Stimulated activated CD8-positive, alpha-beta memory T cell treated with anti-CD3 and anti-CD28 coated beads, Interleukin-7, amount 100 ng/mL, for 24 hours (primary cell): ENCODE measurements at places on chromosomes 2 and 18.

DNA sequence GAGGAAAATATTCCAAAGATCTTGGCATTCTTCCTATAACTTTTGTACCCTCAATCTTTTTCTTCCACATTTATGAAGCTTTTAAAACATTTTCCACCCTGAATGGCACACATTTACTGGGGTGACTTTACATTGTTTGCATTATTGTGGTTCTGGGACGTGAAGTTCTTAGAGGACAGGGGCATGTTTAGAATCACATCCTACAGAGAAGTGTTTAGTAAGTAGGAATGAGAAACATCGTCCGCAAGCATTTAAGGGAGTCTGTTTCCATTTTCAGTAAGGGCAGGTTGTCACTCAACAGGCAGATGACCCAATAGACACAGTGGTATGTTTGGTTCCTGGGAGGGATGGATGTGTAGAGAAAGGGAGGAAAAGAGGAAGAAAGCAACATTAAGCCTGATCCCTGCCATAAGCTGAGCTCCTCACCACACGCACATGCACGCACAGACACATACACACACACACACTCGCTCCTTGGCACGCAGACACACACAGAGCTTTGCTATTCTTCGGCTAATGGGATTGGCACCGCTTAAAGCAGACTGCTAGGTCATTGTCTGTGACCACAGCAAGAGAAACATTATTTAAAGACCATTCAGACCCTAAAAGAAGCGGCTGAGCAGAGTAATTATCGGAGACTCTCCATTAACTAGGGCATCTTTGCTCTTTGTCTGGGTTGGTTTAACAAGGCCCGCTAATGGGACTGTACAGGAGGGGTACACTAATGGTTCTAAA lies 14.2 kb upstream of the PLEKHM3 start:
- DNase-seq, result no peak

DNA sequence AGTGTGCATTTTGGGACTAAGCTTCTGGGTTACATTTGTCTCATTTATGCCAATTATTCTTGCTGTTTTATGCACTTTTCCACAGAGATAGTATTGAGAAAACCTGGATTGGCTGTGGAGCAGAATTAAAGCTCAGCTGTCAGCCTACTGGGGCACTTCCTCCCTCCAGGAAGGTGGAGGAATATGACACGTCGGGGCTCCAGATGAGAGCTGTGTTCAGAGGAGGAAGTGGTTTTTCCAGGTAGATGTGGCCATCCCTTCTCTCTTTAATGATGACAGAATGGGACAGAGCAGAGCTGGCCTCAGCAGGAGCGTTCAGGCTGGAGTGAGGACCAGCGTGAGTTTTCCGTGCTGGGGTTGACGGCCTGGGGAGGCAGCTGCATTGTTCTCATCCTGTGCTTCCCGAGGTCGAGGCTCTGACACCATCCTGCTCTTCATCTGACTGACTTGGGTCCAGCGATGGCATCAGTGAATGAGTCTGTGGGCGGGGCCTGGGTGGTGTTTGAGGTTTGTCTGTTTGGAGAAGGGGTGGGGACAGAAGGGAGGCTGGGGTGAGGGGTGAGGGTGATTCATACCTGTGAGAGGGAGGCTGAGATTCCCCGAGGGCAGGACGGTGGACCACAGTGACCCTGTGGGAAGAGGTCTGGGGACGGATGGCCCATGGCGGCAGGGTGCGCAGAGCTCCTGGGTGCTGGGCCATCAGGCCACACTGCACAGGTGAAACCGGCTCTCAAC lies 207.0 kb downstream of the LDLRAD4 start:
- no peak for DNase-seq

GRCh38 chr2:65026704-65027464 lies 29.3 kb upstream of the CEP68 start:
- no peak for DNase-seq

DNA sequence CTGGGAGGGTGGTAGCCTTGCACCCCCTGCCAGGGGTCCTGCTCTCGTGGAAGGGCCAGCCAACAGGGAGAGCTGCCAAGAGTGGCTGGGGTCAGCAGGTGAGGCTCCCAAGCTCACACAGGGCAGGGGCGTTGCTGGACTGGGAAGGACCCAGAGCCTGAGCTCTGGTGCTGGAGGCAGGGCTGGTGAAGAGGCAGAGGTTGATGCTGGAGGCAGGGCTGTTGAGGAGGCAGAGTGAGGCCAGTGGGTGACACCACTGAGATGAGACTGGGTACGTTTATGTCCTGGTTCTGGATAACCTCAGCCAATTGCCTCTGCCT lies 7.0 kb downstream of the ADRA2B start:
- no peak for DNase-seq

GRCh38 chr18:35110059-35110458 lies 68.8 kb downstream of the MAPRE2 start:
- no peak for DNase-seq

DNA sequence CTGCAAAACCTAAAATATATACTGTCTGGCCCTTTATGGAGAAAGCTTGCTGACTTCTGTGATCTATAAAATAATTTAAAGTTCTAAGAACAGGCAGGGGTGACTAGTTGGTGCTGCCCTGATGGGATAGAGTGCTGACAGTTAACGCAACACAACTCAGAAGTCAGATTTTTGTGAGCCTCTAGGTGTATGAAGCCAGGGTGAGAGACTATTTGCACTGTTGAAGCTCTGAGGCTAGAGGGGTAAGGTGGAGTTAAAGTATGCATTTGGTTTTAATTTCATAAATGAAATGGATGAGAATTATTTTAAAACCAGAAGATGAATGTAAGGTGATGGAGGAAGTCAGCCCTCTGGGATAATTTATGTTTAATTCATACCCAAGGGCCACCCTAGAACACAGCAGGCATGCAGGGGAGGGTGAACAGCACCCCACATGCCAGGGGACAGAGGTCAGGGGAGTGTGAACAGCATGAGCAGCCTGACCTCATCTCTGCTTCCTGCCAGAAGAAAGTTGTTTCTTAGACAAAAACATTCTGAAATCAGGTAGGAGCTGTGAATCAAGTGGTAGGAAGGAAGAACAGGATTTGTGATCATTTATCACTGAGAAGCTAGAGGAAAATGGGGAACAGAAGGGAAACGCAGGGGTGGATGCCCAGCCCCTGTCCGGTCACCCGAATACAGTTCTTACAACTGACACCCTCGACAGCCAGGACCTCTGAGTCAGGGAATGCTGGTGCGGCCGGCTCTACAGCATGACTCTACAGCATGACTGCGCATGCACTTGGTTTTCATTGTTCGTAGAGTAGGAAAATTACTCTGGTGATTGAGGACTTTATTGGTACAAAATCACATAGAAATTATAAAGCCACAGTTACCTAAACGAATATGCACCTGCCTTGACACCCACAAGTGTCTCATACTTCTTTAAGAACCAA lies 93.1 kb downstream of the MBP start:
- DNase-seq, result no peak

DNA sequence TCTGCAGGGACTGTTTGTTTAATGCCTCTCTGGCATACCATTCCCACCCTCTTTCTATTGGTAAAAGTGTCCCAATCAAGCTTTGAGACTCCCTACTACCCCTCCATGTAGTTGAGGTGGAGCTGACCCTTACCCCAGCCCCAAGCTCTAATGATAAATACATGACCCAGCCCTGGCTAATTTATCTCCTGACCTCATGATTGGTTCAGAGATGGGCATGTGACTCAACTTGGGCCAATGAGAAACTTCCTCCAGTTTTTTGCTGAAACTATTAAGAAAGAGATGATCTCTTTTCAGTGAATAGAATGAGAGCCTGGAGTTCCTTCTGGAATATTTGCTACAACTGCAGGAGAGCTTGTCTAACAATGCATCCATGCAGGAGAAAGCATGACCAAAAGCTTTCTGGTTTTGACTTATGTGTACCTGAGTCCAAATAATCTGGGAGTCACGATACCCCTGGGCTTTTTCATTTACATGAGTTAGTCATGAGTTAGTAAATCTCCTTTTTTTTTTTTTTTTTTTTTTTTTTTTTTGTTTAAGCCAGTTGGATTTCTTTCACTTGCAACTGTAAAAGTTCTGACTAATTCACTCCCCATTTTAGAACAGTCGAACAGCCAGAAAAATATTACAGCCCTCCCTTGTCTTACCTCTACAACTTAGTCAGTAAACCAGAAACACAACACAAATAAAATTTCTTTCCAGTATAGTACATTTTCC lies 66.5 kb upstream of the TLK1 start:
- no peak for DNase-seq

GRCh38 chr2:185967335-185967734 lies 228.7 kb downstream of the FSIP2 start:
- no peak for DNase-seq

GRCh38 chr18:11553098-11553940 lies 56.1 kb upstream of the SLC35G4 start:
- DNase-seq, result no peak

DNA sequence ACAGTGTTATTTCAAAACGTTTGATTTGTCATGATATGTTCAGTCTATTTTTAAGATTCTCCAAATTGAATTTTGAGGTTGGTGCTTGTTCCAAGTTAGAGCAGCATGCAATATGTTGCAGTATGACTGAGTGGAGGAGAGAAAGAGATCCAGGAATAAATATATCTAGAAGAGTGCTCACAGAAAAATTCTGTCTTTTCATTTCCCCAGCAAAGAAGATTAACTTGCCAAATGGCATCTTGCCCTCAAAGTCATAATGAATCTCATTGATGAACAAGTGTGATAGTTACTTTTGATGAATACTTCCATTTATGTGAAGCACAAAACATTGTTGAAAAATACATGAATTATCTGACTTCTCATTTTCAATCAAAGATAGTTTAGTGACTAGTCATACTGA lies 95.9 kb downstream of the KCNJ3 start:
- DNase-seq, result no peak

DNA sequence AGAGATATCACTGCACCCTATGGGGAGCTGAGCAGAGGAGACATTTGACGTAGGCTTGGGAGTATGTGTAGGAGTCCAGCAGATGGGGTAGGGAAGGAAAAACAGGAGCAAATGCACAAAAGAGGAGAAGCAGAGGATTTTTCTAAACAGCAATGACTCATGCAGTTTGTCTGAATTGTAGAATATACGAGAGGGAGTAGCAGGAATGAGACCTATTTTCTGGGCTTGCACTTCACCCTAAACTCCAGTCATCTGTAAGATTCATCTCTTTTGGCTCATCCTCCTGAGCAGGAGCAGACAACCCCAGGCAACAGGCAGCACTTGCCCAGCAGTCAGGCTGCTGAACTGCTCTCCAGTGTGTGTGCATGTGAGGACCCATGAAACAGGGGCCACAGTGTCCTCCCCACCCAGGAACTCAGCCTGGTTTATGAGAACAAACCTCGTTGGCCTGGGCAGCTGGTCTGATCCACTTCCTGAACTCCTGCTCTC lies 100.2 kb upstream of the CDC42EP3 start:
- DNase-seq, result no peak

GRCh38 chr2:33763671-33764310 lies 164.7 kb upstream of the FAM98A start:
- DNase-seq, result no peak

GRCh38 chr18:12841070-12841469 lies 43.0 kb downstream of the PTPN2 start:
- DNase-seq, result no peak

DNA sequence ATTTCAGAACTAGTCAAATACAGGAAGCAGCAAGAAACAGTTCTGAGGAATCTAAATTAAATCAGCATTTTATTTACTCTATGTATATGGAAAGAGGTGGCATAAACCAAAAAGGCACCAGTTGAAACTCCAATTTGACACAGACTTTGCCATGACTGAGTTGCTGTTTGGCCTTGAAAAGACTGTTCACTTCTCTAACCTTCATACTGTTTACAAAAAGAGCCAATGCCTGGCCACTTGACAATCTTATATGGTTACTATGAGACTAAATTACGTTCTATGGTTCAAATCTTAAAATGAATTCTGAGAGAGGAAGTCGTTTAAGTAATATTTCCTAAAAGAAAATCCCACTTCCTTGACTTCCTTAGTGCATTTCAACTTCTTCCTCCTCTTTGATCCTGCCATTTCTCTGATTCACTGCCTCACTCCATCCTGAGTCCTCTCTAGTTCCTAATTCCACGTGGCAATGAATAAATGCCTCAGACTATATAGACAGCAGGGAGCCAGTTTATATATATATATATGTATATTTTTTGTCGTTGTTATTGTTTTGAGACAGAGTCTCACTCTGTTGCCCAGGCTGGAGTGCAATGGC lies 13.2 kb downstream of the CEP76 start:
- DNase-seq, result no peak

DNA sequence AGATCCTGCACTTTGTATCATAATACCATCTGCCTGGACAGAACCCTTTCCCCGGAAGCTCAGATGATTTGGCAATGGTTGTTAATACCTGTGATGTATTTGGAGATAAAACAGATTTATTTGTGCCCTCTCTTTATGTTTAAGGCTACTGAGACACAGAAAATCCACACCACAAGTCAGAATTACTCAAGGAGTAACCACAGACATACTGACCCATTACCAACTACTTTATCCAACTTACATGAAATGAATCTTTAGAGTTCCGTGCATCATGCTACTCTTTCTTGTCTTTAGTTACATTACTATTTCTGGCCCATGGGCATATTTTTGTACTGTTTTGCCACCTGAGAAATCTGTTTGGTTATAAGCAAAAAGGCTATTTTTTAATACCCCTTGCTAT lies 384.0 kb downstream of the STK39 start:
- no peak for DNase-seq

DNA sequence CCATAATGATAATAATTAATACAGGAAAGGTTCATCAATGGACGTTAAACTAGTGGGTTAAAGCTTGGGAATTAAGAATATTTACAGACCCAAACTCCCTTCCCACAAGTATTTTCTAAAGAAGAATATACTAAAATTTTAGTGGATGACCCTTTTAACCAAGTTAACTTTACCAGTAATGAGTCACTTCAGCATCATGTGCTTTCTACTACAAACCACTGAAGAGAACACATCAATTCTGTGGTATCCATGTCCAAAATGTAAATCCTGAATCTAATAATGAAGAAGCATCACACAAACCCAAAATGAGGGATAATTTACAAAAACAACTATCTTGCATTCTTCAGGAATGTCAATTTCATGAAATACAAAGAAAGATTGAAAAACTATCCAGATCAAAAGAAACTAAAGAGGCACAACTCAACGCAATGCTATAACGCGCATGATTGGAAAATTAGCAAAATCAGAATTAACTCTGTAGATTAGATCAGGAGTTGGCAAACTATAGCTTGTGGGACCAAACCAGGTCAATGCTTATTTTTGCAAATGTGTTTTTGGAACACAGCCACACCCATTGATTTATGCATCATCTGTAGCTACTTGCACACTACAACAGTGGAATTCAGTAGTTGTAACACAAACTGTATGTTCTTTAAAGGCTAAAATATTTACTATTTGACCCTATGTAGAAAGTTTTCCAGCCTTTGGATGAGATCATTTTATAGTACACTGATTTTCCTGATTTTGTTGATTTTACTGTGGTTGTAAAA lies 27.5 kb downstream of the COPS8 start:
- DNase-seq, result no peak

GRCh38 chr2:241049739-241050623 lies 51.6 kb downstream of the SNED1 start:
- no peak for DNase-seq

DNA sequence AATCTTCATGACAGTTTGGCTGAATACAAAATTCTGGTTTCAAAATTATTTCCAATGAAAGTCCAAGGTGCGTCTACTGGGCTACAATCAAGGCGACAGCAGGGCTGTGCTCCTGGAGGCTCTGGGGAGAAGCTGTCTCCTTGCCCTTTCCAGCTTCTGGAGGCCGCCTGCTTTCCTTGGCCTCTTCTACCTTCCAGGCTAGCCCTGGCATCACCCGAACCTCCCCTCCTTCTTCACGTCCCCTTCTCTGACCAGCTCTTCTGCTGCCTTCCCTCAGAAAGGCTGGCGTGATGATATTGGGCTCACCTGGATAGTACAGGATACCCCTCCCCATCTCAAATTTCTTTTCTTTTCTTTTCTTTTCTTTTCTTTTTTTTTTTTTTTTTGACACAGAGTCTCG lies 115.5 kb downstream of the KCNF1 start:
- no peak for DNase-seq
